Right atrium auricular region (tissue), 2 donors: ENCODE measurements at places on chromosomes 5 and 9.
A peak's percentile ranks its signal among the peaks of the same experiment; 100 is the strongest.

DNA sequence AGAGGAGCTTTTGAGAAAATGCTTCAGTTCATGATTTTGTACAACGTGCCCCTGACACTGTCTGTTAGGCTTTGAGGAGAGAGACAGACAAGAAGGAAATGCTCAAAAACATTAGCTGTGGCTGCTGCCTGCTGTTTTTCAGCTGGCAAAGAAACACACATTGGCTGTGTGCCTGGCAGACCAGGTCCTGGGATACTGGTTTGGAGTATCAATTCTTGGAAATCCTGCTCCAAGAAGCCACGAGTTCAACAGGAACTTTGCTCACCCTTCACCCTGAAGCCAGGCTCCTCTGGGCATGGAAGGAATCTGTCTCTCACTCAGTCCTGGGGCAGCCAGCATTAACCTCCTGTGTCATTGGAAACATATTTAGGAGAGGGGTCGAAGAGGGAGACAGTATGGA, 245.5 kb downstream of the AUH start:
- H3K27me3 ChIP-seq = no peaks in the 10 kb centered on the region
- H3K4me1 ChIP-seq = peaks cover 30% of the 10 kb centered on the region
- H3K36me3 ChIP-seq = no peaks in the 10 kb centered on the region
- no peak overlapping the region for H3K4me3 ChIP-seq

DNA sequence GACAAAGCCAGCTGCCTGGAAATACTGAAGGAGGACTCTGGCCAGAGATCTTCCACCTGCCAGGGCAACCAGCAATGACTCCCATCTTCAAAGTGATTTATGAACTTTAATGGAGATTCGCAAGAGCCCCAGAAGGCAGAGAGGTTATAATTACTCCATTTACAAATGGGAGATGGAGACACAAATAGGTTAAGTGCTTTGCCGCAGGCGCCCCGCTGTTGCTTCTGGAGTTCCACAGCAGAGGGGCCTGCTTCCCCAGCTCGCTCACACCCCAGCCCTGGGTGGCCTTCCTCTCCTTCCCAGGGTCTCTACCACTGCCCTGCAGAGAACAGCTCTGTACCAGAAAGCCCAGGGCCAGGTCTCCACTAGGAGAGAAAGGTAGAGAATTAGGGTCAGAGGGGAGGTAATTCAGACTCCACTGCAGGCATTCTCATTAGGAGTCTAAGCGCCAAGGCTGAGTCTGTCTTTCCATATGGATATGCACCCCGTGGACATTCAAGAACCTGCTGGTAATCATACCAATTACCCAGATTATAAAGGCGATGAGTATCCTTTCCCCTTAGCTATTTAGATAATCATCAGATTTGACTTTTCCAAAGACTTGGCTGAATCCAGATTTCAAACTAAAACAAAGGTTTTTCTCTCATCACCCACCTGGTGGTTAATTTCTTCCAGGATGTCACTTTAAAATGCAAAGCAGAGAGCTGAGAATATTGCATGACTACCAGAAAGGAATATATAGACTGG, 157.6 kb upstream of the TUT7 start:
- no peaks in the 10 kb centered on the region for H3K36me3 ChIP-seq
- no peak overlapping the region for H3K27ac ChIP-seq
- H3K4me3 ChIP-seq = no peak overlapping the region
- H3K4me1 ChIP-seq = no peaks in the 10 kb centered on the region

- DNase-seq = no peak
- no peaks in the 10 kb centered on the region for H3K27me3 ChIP-seq
- no peaks in the 10 kb centered on the region for H3K4me1 ChIP-seq
- no peaks in the 10 kb centered on the region for H3K36me3 ChIP-seq
These were observed 292.8 kb upstream of the KLF4 start for GRCh38 chr9:107782381-107782780.

DNA sequence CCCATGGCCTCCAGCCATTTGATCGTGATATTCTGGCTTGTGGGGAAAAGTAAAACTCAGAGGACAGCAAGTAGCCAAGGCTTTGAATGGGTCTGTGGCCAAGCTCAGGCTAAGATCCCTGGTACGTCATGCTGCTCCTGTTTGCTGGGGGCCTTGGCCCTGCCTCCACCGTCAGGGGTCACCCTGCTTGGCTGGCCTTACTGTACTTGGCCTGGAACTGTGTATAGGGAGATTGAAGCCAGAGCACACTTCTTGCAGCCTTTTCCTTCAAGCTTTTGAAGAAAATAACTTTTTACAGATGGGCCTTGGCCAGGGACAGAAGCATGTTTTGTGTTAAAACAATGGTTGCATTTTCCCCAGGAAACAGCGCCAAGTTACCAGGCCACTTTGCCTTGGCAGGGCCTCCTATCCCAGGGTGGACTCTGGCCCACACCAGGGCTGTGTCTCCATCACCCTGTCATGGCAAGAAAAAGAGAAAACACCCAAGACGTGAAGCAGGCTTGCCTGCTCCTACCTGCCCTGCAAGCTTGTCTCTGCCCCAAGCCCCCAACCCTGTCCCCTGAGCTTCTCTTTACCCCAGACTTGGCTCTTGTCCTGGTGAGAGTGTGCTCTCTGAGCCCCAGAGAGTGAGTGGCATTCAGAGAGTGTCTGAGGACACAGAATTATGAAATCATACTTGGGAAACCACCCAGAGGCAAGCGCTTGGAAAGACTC, 286.9 kb downstream of the GADD45G start:
- DNase-seq = no peak
- H3K4me3 ChIP-seq = no peak overlapping the region
- H3K27ac ChIP-seq = peak overlapping the region; percentile 80
- H3K27me3 ChIP-seq = no peaks in the 10 kb centered on the region
- peaks cover 36% of the 10 kb centered on the region for H3K4me1 ChIP-seq

DNA sequence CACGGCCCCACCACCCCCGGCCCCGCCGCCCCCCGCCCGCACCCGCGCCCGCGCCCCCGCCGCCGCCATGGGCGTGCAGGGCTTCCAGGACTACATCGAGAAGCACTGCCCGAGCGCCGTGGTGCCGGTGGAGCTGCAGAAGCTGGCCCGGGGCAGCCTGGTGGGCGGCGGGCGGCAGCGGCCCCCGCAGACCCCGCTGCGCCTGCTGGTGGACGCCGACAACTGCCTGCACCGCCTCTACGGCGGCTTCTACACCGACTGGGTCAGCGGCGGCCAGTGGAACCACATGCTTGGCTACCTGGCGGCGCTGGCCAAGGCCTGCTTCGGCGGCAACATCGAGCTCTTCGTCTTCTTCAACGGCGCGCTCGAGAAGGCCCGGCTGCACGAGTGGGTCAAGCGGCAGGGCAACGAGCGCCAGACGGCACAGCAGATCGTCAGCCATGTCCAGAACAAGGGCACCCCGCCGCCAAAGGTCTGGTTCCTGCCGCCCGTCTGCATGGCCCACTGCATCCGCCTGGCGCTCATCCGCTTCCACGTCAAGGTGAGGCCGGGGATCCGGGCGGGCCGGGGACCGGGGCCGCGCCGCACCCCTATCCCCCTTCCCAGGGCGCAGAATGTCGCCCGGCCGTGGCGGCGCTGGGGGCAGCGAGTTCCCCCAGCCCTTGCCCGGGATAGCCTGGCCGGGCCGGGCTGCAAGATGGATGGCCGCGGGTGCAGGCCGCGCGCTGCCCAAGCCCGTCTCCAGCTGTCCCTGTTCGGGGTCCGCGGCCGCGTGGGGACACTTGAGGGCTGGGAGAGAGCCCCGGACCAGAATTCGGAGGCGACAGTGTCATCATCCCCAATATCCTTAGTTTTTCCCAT, 594 bp downstream of the FAM120A start:
- peaks cover 28% of the 10 kb centered on the region for H3K36me3 ChIP-seq
- DNase-seq = peak; percentile 64
- H3K4me3 ChIP-seq = peak overlapping the region; percentile 92
- H3K27me3 ChIP-seq = no peaks in the 10 kb centered on the region
- H3K27ac ChIP-seq = peak overlapping the region; percentile 91
- H3K4me1 ChIP-seq = no peaks in the 10 kb centered on the region

DNA sequence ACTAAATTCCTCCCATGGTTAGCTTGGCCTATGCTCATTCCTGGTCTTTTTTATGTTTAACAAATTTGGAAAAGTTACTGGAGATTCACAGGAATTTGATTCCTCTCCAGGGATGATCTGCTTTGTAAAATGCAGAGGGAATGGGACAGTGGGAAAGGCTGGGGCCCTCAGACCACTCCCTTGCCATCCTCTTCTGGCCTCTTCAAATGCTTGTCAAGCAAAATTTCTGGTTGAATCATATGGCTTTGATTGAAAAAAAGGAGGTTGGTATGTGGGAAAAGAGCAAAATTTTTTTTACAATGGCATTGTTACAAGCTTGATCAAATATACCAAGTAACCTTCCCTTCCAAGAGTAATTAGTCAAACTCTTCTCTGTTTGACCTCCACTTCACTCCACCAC, 225.1 kb downstream of the PIK3R1 start:
- no peak overlapping the region for H3K27ac ChIP-seq
- no peaks in the 10 kb centered on the region for H3K36me3 ChIP-seq
- no peak for DNase-seq
- H3K4me1 ChIP-seq = peaks cover 17% of the 10 kb centered on the region
- H3K27me3 ChIP-seq = no peaks in the 10 kb centered on the region
- no peak overlapping the region for H3K4me3 ChIP-seq

DNA sequence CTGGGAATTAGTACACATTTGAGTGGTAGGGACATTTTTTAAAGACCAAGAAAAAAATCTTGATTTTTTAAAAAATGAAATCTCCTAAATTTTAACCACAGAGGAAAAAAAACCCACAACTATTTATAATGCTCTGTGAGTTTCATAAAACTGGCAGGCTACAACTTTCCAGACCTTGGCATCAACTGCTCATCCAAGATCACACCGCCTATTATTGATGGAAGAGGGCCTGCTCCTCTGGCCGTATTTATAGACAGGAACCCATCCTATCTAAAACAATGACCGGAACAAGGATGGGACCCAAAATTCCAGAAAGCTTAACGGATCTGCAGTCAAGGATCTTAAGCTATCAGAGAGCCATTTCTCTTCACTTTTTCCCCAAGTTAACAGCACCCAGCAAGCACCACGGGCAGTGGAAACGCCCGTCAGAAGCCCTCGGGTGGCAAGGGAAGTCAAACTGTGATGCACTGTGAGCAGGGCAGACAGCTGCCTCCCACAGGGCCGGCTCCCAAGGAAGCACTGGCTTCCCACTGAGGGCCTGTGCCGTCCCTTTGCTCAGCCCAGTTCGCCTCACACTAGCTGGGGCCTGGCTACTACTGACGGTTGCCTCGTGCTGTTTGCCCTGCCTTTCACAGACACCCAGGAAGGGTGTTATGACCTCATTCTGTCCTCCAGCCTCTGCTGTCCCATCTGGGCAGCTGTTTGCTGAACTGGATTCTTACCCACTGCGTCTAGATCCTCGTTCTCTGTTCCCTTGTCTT, 62.8 kb downstream of the CDC14B start:
- no peaks in the 10 kb centered on the region for H3K36me3 ChIP-seq
- no peak overlapping the region for H3K4me3 ChIP-seq
- DNase-seq = no peak
- H3K27ac ChIP-seq = peak overlapping the region; percentile 59
- peaks cover 23% of the 10 kb centered on the region for H3K4me1 ChIP-seq

DNA sequence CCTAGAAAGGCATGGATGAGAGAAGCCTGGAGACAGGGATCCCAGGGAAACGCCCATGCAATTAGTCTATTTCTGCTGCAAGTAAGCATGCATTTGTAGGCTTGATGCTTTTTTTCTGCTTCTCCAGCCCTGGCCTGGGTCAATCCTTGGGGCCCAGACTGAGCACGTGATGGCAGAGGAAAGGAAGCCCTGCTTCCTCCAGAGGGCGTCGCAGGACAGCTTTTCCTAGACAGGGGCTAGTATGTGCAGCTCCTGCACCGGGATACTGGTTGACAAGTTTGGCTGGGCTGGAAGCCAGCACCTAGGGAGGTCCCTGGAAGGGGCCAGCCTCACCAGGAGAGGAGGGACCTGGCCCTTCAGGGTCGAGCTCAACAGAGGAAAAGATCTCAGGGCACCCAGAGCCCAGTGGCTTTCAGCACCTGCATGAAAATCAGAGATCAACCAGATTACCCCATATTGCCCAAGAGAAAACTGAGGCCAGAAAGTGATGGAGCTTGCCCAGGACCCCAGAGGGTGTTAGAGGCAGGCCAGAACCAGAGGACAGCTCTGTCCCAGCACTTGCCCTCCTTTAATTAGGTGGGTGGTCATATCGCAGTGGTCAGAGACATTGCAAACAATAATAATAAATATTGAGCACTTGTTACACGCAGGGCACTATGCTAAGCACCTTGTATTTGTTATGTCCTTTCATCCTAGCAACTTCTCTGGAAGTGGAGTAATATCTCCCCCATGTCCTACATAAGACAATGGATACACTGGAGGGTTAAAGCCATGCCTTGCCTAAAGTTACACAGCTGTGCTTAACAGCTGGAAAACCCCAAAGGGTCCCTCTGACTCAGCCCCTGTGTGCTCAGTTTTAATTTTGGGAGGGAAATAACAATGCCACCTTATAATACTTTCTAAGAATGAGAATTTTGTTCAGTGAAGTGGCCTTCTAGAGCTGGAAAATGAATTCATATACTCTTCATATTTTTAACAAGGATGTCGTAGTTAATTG, 67.1 kb downstream of the KLF4 start:
- DNase-seq = peak; percentile 80
- H3K27me3 ChIP-seq = no peaks in the 10 kb centered on the region
- H3K4me3 ChIP-seq = no peak overlapping the region
- no peaks in the 10 kb centered on the region for H3K4me1 ChIP-seq
- no peak overlapping the region for H3K27ac ChIP-seq

DNA sequence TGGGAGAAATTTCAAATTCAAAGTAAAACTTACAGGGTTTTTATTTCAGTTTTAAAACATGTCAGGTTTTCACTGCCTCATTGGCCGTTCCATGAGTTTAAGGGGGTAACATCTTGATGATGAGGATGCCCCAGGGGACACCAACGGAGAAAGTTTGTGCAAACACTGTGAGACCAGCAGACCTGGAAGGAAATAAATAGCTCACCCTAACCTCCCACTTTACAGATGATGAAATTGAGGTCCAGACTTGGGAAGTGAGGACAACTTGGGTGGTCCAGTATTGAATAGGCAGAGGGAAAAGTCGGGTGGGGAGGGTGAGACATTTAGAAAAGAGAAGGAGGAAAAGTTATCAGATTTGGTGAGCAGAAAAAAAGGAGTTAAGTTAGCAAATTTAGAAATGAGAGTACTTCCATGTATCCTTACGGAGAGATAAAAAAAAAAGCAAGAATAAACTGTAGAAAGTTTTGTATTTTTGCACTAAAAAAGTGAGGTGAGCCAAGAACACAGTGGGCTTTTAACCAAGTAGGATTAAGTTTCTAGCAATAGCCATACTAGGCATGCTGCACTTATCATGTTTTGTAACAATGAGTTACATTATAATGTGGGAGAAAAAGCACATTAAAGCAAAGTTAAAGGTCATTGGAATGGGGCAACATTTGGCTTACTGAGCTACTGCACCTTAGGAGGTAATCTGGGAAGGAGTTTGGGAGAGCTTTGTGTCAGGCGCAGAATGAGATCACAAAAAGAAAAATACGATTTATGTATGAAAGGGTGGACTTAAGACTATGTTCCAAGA, 125.1 kb downstream of the GAS1 start:
- no peaks in the 10 kb centered on the region for H3K36me3 ChIP-seq
- no peak for DNase-seq
- H3K4me1 ChIP-seq = no peaks in the 10 kb centered on the region
- H3K4me3 ChIP-seq = no peak overlapping the region
- no peak overlapping the region for H3K27ac ChIP-seq
